ENCODE measurements at places on chromosomes 2 and 18. TPM values are rescaled to one million over a fixed set of nuclear protein-coding genes. Genes with fewer than 3 reads are reported as not detected.

ANKRD62 gene
- total RNA-seq, result not detected

HRH4 gene
- not detected for total RNA-seq

CKAP2L gene
- total RNA-seq, result 6.6 TPM

SLC38A11 gene
- not detected for total RNA-seq

CAPN14 gene
- not detected for total RNA-seq

SPHKAP gene
- total RNA-seq, result 0.32 TPM

AGAP1 gene
- 18.3 TPM for total RNA-seq

ACKR3 gene
- 10.1 TPM for total RNA-seq

LOXHD1 gene
- not detected for total RNA-seq

DNA sequence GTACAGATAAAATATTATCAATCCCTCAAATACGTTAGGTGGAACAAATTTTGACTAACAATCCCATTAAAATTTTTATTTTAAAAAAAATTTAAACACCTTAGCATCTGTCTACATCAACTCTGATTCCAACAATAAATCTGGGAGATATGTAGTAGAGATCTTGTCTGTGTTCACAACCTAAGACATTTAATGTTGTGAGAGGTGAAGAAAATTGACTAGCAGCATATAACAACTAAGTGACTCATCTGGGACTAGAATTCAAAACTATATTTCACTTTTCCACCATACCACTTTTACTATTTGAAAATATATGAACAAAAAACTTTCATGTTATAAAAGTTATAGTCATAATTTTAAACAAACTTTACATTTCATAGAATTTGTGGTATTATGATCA lies 97.9 kb downstream of the ATAD2B start:
- peak; percentile 43 for DNase-seq

GRCh38 chr2:119293254-119293653 lies 69.6 kb downstream of the STEAP3 start:
- peak; percentile 19 for DNase-seq

- DNase-seq, result no peak
These were observed 51.7 kb upstream of the TFCP2L1 start for GRCh38 chr2:121336528-121337294.

- DNase-seq, result peak; percentile 57
These were observed 1.1 kb upstream of the RNU4ATAC start for GRCh38 chr2:121529439-121530211.

- no peak for DNase-seq
These were observed 27.8 kb downstream of the CRACDL start for GRCh38 chr2:98907966-98908905.

DNA sequence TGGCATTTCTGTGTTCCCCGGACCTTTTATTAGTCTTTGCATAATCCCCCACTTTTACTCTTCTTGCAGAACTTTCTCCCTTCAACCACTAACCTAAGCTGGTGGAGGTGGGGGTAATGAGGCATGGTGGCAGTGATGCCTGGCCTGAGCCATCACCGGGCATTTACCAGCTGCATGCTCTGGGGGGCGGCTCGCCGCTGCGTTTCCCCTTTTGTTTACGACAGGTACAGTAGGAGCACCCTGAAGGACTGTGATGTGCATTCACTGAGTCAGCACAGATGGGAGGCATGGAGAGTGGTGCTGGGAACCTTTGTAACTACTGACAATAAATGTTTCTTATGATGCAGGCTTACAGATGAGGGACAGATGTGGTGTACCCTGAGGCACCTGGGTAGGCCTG lies 46.9 kb downstream of the PLEKHB2 start:
- no peak for DNase-seq

GRCh38 chr18:56083097-56083521 lies 495.1 kb upstream of the TCF4 start:
- DNase-seq, result peak; percentile 8

- no peak for DNase-seq
These were observed 67.5 kb downstream of the MYOM1 start for GRCh38 chr18:3152294-3152693.

DNA sequence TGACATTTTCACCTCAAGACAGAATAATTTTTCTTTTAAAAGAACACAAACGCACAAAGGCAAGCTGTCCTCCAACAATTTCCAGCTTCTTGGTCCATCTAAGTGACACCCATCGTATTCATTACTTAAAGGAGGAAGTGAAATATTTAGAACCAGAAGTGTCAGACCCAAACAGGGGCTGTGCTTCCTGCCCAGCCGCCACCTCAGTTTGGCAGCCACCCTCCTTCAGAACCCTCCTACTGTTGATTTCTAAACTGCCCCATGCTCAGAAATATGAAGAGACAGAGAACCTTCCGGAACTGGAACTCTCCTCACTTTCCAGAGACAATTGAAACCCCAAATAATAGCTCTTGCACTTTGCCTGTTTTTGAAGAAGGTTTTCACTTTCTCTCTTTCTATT lies 734.8 kb upstream of the SALL3 start:
- DNase-seq, result no peak

- no peak for DNase-seq
These were observed 219.6 kb downstream of the CD226 start for GRCh38 chr18:69727912-69728572.

- no peak for DNase-seq
These were observed 95.6 kb upstream of the CTDP1 start for GRCh38 chr18:79583984-79584401.

DNA sequence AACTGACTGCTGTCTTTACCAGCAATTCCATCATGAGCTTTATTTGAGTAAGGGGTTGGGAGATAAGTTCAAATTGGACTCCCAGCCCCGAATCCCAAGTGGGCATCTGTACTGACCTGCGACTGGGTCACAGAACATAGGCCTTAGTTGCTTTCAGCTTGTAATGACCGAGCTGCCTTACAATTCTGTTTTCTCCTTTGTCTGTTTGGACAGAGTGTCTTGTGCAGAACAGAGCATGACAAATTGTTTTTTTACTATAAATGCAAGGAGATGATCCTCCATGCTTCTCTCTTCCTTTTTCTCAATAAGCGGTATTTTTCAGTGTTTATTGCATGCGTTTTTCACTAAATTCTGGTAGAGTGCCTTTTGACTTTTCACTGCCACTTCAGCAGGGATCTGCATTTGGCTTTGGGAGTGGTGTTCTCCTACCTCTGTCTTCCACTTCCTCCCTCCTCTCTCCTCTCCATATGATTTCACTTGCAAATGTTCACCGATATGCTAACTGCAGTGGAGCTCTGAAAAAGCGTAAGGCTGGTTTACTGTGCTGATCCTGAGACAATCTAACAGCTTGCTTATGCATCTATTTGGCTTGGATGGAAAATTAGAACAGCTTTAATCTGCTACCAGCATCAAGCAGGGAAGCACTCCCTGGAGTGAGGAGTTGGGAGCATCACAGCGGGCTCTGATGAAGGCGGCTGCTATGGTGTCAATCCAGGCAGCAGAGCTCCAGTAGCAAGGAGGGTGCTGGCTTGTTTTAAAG lies 158.8 kb upstream of the SMIM21 start:
- DNase-seq, result no peak

- DNase-seq, result no peak
These were observed 91.1 kb upstream of the MAPK4 start for GRCh38 chr18:50468807-50469206.

DNA sequence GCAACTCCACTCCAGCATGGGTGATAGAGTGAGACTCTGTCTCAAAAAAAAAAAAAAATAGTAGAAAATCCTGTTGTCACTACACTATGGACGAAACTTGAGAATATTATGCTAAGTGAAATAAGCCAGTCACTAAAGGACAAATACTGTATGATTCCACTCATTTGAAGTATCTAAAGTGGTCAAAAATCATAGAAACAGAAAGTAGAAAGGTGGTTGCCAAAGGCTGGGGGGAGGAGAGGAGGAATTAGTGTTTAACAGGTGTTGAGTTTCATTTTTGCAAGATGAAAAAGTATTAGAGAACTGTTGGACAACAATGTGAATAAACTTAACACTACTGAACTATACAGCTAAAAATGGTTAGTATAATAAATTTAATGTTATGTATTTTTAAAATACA lies 18.8 kb upstream of the RMP24 start:
- no peak for DNase-seq

- DNase-seq, result no peak
These were observed 89.1 kb downstream of the NDUFA10 start for GRCh38 chr2:239935789-239936758.

- DNase-seq, result peak; percentile 5
These were observed 4.9 kb upstream of the SLC14A1 start for GRCh38 chr18:45719106-45719505.

DNA sequence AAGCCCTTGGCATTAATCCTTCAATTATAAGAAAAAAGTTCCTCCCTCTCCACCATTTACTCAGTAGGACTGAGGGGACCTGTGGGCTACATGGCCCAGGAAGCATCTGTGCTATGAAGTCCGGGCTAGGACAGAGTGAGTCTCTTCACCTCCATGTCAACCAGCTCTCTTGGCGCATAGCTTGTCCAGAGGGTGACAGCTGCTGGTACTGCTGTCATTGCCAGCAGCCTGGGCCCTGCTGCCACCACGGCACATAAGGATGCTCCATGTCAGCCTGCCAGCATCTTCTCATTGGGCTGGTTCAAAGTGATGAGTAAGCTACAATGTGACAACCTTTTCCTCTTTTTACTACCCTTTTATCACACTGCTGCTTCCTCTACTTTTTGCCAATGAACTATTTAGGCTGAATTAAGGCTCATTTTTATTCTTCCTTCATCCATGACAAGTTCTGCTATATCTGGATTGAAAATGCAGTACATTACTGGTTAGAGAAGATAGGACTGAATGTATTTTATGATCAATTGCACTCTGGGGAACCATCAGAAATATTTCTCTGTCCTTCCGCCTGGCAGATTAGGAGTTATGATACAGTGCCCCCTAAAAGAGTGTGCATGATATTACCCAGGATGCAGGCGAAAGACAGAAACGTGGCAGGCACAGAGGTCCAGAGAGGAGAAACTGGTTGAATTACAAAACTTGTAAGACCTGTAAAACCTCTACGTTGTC lies 258.9 kb upstream of the TNP1 start:
- DNase-seq, result no peak

Measured in GM23248 (cell line).